ENCODE measurements at places on chromosomes 3 and 15. TPM values are rescaled to one million over a fixed set of nuclear protein-coding genes. Genes with fewer than 3 reads are reported as not detected.
A peak's percentile ranks its signal among the peaks of the same experiment; 100 is the strongest.

The ZCWPW2 gene
- not detected for total RNA-seq

The GOLGA8Q gene
- 0.88 TPM for total RNA-seq

The GOLGA6D gene
- total RNA-seq, result not detected

The NCEH1 gene
- total RNA-seq, result 14.9 TPM

The TP63 gene
- total RNA-seq, result 0.13 TPM

The RSRC1 gene
- 27.4 TPM for total RNA-seq

- DNase-seq, result no peak
These were observed 117.2 kb upstream of the LRRC3B start for GRCh38 chr3:26505399-26505798.

DNA sequence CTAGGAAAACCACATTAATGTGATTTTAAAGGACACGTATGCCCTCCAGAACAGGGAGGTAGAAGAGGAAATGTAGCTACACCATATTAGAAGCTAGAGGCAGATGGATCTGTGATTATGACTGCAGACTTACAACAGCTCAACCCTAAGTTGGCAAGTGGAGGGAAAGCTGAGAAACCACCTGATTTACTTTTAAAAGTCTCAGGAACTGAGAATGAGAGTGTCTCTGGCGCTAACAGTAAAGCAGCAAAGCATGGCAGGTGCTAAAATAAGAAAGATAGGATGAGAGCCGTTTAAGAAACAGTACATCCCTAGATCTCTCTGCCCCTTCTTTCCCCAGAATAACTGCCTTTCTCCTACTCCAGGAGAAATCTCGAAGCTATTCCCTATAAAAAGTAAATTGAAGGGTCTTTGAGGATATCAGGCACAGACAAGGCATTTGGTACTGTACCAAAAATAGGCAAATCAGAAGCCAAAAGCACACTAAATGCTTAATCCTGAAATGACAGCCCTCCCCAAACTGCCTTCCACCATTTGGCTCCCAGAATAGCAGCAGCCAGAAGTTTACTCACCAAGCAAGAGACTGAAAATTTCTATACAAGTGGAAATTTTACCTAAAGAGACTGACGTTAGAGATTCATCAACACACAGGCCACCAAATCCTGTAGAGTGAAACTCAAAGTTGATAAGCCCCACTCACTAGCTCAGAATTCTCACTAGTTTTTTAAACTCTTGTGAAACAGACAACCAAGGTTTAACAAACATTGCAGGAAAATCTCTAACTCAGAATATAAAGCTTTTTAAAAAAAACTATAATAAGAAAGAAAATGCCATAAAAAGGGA is 34.3 kb upstream of the PARP14 start:
- DNase-seq, result no peak

DNA sequence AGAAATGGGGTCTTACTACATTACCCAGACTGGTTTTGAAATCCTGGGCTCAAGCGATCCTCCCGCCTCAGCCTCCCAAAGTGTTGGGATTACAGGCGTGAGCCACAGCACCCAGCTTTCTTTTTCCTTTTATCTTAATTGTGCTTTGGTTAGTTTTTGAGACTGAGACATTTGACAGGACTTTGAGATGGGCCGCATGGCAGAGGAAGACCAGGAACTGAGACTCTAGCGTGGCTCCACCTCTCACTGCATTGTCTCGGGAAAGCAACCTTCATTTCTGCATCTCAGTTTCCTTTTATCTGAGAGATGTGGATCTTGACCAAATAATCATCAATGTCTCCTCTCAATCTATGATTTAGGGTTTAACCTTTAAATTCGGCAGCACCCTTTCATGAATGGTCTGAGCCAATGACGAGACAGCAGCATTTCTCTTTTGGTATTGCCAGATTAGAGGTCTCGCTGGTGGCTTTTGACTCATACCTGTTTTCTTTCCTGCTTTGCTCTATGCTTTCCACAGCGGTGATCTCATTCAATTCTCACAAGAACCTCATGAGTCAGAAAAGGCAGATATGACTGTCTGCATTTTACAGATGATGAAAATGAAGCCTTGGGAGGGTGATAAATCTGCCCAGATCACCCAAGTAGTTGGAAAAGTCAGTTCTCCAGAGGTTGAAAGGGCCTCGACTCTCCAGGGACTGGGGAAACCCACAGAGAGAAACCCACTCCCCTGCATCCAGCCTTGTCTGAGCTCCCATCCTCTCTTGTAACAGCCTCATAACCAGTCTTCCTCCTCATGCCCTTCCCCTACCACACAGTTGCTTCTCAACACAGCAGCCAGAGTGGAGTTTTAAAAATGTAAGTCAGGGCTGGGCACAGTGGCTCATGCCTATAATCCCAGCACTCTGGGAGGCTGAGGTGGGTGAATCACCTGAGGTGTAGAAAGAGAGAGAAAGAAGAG is 84.8 kb upstream of the FOXB1 start:
- DNase-seq, result peak; percentile 73

DNA sequence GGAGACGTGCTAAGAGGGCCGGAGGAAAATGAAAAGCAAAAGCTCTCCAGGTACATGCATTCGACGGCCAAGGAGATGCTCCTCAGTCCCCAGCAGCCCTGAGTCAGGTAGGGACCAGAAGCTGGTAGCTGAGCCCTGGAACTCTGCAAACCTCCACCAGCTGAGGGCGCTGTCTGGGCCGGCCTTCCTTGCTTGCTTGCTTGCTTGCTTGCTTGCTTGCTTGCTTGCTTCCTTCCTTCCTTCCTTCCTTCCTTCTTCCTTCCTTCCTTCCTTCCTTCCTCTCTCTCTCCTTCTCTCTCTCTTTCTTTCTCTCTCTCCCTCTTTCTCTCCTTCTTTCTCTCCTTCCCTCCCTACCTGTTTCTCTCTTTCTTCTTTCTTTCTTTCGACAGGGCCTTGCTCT is 94.6 kb upstream of the RASGRF1 start:
- no peak for DNase-seq
